Nasal cavity respiratory epithelium epithelial cell of viscerocranial mucosa (primary cell): ENCODE measurements at places on chromosomes 13 and 19. TPM values are rescaled to one million over a fixed set of nuclear protein-coding genes. Genes with fewer than 3 reads are reported as not detected.

FCAR gene
- total RNA-seq = not detected in 2 replicates

SLC10A2 gene
- total RNA-seq = not detected in 2 replicates

CEACAM20 gene
- not detected in 2 replicates for total RNA-seq

ZNF729 gene
- not detected in 2 replicates for total RNA-seq

IGFLR1 gene
- under 0.01 and 0.43 TPM in 2 replicates for total RNA-seq

ATP4B gene
- not detected in 2 replicates for total RNA-seq

NTF4 gene
- total RNA-seq = 4.9 and 5.5 TPM in 2 replicates

ZNF415 gene
- total RNA-seq = 12.3 and 15.4 TPM in 2 replicates

CLEC4G gene
- total RNA-seq = not detected in 2 replicates
